ENCODE measurements at places on chromosomes 13 and 19. TPM values are rescaled to one million over a fixed set of nuclear protein-coding genes. Genes with fewer than 3 reads are reported as not detected.

GRCh38 chr13:96086736-96087135 lies 3.2 kb upstream of the HS6ST3 start:
- DNase-seq = no peak

- no peak for DNase-seq
Observed at GRCh38 chr19:13029893-13030292, 34.6 kb downstream of the NFIX start.

GRCh38 chr19:1410789-1411188 lies 3.4 kb downstream of the DAZAP1 start:
- DNase-seq = no peak

DNA sequence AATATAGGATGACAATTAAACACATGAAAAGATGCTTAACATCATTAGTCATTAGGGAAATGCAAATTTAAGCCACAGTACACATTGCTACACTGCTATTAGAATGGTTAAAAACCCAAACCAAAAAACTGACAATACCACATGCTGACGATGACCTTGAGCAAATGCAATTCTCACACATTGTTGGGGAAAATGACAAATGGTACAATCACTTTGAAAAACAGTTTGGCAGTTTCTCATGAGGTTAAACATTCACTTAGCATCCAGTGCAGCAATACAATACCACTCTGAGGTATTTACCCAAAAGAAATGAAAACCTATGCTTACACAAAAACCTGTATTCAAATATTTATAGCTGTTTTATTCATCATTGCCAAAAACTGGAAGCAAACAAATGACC lies 11.3 kb downstream of the FLT3 start:
- DNase-seq = no peak

Gene ZNF154
- 16.3 TPM for polyA plus RNA-seq

GRCh38 chr19:50662651-50663481 lies 13.6 kb downstream of the C19orf81 start:
- DNase-seq = no peak

Gene LRRC63
- 2.0 TPM for polyA plus RNA-seq

DNA sequence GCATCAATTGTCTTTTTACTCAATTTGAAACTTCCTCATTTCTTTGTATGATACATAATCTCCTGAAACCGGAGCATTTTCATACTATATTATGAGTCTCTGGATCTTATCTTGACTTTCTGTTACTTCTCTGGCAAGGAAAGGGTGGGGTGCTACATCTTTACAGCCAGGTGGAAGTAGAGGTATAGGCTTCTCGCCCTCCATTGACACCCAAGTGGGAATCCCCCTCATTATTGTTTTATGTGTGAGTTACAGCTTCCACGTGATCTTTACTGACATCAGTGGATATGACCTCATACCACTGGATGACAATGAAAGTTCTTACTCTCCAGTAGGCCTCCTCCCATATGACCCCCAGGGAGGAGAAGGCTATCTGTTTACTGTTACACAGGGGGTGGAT lies 262.1 kb upstream of the DACH1 start:
- DNase-seq = no peak

DNA sequence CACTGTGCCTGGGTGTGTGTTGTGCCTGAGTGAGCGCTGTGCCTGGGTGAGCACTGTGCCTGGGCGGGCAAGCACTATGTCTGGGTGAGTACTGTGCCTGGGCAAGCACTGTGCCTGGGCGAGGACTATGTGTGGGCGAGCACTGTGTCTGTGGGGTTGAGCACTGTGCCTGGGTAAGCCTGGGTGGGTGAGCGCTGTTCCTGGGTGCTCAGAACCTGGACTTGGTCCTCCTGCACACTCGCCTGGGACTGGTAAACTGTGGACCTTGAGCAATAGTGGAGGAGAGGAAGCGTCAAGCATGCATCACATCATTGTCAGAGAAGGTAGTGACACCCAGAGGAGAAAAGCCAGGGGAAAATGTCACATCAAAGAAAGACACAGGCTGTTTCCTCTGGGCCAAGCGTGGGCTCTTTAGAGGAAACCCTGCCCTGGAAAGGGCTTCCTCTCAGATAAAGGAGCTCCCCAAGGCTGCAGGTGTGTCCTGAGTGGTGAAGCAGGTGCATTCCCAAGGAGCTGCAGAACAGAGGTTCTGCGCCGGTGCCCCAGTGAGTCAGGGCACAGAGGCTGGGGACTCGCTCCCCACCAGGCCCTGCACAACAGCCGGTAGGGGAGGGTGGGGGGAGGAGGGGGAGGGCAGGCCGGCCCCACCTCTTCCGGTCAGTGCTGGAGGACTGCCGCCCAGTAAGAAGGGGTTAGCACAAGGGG lies 141.2 kb downstream of the TEX29 start:
- no peak for DNase-seq

Gene OR7D2
- not detected for polyA plus RNA-seq

DNA sequence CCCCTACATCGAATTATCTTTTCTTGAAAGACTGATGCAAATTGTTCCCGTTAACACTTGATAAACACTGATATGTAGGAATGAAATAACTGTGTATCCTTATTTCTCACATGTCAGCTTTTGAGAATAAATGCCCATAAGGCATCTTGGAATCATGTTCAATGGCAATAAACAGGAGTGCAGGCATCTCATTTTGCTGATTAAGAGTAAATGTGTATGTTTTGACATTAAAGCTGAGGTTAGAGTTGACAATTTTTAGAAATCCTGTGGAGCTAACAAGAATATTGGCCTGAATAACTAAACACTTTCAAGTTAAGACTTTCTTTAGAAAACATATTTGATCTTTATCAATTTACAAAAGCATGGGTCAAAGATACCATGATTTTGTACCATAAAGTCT lies 646.2 kb upstream of the MIR17HG start:
- DNase-seq = no peak

DNA sequence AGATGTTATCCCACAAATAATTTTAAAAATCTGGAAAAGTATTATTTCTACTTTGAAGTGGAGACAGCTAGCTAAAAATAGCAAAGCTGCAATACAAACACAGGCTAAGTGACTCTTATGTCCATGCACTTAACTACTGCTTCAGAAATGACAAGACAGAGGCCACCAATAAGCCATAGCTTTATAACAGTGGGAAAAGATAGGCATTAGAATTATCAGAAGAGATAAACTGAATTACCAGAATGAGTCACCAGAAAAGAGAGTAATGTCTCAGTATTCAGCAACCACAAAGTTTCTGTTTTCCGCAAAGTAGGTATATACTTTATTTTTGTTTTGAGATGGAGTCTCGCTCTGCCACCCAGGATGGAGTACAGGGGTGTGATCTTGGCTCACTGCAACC lies 17.1 kb downstream of the CLN5 start:
- DNase-seq = peak; percentile 29

- DNase-seq = no peak
Observed at GRCh38 chr13:27765650-27766049, 26.6 kb upstream of the GSX1 start.

- DNase-seq = no peak
Observed at GRCh38 chr13:113647351-113648215, 10.4 kb downstream of the ATP4B start.

DNA sequence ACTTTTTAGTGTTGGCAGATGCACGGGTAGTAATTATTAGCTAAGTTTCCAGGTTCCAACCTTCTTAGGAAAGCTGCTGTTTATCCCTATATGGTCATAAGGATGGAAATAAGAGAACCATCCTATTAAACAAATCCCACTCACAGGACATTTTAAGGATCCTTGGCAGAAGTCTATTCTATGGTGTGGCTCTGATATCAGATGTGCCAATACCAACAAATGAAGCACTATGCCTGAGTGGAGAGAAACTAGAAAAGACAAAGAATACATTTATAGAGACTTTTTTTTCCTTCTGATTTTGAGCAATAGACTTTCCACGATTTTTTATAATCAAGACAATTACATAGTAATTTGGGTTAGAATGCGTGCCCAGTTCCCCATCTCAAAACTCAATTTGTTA lies 12.6 kb downstream of the PCDH17 start:
- DNase-seq = no peak

DNA sequence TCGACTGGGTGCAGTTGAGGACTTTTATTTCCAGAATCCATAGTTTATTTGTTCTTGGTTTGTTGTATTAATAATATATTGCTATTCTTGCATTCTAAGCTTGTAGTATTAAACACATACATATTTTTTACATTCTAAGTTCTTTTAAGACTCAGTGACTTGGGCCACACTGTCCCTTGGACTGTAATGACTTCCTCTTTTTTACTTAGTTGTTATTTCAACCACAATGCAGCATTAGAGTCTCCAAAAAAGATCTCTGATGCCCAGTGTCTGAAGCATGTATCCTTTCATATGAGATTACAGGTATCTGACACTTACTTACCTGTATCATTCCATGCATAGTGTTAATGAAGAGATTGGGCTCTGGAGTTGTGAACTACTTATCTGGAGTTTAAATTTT lies 864.9 kb upstream of the PCDH20 start:
- DNase-seq = no peak

GRCh38 chr13:113327391-113327765 lies 30.3 kb downstream of the LAMP1 start:
- DNase-seq = no peak

GRCh38 chr13:40388617-40389016 lies 277.8 kb downstream of the FOXO1 start:
- DNase-seq = no peak

Gene ZNF577
- polyA plus RNA-seq = 27.6 TPM

Gene GIPR
- 12.8 TPM for polyA plus RNA-seq

GRCh38 chr13:99144306-99144705 lies 56.3 kb upstream of the UBAC2 start:
- DNase-seq = no peak

Gene N4BP2L1
- polyA plus RNA-seq = 2.0 TPM

Gene NXNL1
- polyA plus RNA-seq = 0.16 TPM

Gene TUBA3C
- polyA plus RNA-seq = not detected

- no peak for DNase-seq
Observed at GRCh38 chr13:44234566-44234965, 139.1 kb upstream of the SERP2 start.

Gene ZNF560
- polyA plus RNA-seq = 0.50 TPM

GRCh38 chr13:113005997-113006396 lies 37.0 kb downstream of the MCF2L start:
- DNase-seq = no peak

DNA sequence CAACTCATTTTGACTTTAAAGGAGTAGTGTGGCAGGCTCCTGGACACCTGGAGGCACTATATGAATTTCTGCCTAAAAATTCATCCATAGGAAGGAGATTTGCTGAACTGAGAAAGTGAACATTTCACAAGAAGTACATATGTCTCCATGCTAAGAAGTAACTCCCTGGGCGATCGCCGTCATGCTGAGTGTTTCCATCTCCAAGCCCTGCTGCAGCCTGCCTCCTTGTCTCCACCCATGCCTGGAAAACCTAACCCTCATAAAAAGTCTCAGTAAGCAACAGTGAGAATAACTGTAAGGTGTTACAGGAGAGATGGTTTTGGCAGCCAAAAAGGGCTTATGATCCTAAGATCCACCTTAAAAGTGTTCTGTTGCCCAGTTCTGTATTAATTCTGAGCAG lies 251.3 kb downstream of the SHISA2 start:
- no peak for DNase-seq

Gene AZU1
- polyA plus RNA-seq = 1.5 TPM

Gene BST2
- polyA plus RNA-seq = 91.8 TPM

Gene PRR12
- polyA plus RNA-seq = 3.9 TPM

- DNase-seq = no peak
Observed at GRCh38 chr13:101262306-101262705, 154.0 kb downstream of the NALCN start.

Gene ETHE1
- 41.7 TPM for polyA plus RNA-seq

- DNase-seq = peak; percentile 68
Observed at GRCh38 chr19:11092181-11092538, 2.9 kb downstream of the LDLR start.

Gene LPAR2
- 56.6 TPM for polyA plus RNA-seq

DNA sequence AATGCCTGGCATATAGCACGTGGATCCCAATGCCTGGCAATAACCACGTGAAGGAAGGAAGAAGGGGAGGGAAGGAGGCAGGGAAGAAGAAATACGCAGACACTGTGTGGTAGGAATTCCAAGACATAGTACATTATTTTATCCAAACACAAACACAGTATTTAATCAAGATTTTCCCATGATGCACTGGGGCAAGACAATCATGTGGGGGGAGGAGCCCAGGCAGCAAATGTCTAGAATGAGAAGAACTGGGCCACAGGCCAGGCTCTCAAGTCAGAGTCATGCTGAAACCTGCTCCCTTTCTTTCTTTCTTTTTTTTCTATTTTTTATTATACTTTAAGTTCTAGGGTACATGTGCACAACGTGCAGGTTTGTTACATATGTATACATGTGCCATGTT lies 717.9 kb downstream of the UQCRFS1 start:
- peak; percentile 24 for DNase-seq

- no peak for DNase-seq
Observed at GRCh38 chr13:48643159-48643558, 10.6 kb upstream of the CYSLTR2 start.

- no peak for DNase-seq
Observed at GRCh38 chr13:107678075-107678689, 537.2 kb downstream of the LIG4 start.

DNA sequence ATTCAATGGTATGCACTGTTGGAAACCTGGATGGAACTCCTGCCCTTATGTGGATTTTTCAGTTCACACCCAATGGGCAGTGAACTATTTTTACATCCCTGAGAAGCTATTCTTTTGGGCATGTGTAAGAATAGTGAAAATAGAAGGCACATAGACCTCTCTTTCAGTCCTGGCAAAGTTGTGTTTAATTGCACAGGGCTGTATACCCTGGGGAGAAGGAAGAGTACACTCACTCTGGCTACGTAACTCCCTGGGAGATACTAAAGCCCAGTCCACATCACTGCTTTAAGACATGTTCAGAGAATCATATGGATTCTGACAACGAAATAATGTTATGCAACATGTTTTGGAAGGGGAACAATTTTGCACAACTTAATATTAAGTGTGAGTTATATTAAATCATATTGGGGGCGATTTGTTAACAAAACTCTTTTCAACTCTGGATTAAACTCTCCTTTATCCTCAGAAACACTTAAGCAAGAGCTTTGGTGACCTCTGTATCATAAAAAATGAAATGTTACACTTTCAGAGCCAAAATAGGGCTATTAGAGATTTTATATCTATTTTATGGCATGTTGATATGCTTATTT lies 166.1 kb downstream of the DCT start:
- no peak for DNase-seq

DNA sequence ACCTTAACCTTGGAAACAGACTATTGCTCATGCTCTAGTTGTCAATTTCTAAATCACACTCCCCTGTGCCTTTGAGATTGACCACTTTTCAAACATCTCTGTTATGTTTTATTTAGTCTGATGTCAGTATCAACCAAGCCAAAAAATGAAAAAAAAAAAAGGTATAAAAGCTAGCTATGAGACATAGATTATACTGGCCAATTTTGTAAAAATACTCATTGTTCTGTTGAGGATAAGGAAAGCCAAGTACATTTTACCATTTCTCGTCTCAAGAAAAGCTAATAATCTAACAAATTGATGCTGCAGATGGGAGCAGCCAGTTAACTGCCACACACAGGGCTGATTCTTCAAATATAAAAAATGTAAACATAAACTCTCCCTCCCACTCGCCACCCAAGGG lies 572.6 kb upstream of the KLF12 start:
- DNase-seq = no peak

DNA sequence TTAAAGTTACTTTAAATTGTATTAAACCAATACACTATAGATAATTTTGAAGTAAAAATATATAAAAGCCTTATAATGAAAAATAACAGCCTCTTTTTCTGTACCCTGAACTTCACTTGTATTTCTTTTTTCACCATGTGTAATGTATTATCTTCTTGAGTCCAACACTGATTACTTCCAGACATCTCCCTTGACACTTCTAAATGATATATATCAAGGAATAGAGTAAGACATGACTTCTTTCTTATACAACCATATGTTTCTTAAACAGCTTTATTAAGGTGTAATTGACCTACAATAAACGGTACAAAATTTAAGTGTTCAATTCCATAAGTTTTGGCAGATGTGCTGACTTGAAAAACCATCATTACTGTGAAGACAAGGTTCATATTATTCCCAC lies 531.9 kb downstream of the OLFM4 start:
- no peak for DNase-seq
